ENCODE measurements at places on chromosomes 11 and 22.

GRCh38 chr11:9826390-9826789 lies 162.5 kb downstream of the SWAP70 start:
- DNase-seq = no peak

DNA sequence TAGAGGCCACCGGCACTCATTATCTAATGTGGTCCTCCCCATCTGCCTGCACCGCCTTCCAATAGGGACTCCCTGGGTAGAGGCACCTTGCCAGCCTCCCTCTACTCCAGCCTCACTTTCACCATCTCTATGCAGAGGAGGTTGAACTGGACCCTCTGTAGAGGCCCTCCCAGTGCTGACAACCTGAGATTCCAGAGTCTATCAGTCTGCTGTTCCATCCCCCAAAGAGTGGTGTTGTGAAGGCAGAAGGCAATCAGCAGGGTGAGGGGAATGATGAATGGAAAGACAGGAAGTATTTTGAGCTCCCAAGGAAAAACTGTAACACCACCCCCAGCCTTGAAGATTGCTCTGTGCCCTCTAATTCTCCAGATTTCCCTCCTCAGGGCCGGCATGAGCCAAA lies 77.9 kb downstream of the THAP12 start:
- DNase-seq = no peak

GRCh38 chr11:26842478-26843282 lies 120.8 kb upstream of the SLC5A12 start:
- no peak for DNase-seq

- DNase-seq = no peak
Observed at GRCh38 chr11:92829671-92830070, 139.8 kb upstream of the MTNR1B start.

DNA sequence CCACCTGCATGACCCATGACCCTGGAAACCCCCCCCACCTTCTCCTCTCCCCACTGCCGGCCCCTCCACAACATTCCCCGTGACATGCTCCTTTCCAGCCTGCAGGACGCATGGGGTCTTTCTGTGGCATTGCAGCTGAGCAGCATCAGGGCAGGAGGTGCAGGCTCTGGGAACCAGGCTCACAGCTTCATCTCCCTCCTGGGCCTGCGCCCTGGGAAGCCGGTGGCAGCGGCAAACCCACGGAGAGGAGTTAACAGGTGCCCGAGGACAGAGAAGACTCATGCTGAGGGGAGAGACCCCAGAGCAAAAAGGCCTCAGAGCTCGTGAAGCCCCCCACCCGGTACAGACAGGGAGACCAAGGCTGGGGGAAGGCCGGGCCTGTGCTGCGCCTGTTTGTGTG lies 32.2 kb downstream of the CDKN1C start:
- DNase-seq = no peak

- DNase-seq = no peak
Observed at GRCh38 chr11:123406441-123407129, 23.5 kb upstream of the GRAMD1B start.

- DNase-seq = no peak
Observed at GRCh38 chr22:28025866-28026575, 107.0 kb upstream of the PITPNB start.

DNA sequence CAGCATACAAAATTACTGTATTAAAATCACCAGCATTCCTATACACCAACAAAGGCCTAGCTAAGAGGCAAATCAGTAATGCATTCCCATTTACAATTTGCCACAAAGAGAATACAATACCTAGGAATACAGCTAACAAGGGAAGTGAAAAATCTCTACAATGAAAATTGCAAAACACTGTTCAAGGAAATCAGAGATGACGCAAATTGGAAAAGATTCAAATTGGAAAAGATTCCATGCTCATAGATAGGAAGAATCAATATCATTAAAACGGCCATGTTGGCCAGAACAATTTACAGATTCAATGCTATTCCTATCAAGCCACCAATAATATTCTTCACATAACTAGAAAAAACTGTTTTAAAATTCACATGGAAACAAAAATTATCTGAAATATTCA lies 123.0 kb upstream of the ANO5 start:
- DNase-seq = no peak

- no peak for DNase-seq
Observed at GRCh38 chr22:27580311-27580897, 221.2 kb downstream of the MN1 start.

GRCh38 chr11:130370845-130371590 lies 56.3 kb upstream of the ZBTB44 start:
- DNase-seq = no peak

- DNase-seq = no peak
Observed at GRCh38 chr11:87260811-87261210, 223.1 kb downstream of the TMEM135 start.

GRCh38 chr11:91624021-91624420 lies 600.6 kb upstream of the FAT3 start:
- DNase-seq = no peak

DNA sequence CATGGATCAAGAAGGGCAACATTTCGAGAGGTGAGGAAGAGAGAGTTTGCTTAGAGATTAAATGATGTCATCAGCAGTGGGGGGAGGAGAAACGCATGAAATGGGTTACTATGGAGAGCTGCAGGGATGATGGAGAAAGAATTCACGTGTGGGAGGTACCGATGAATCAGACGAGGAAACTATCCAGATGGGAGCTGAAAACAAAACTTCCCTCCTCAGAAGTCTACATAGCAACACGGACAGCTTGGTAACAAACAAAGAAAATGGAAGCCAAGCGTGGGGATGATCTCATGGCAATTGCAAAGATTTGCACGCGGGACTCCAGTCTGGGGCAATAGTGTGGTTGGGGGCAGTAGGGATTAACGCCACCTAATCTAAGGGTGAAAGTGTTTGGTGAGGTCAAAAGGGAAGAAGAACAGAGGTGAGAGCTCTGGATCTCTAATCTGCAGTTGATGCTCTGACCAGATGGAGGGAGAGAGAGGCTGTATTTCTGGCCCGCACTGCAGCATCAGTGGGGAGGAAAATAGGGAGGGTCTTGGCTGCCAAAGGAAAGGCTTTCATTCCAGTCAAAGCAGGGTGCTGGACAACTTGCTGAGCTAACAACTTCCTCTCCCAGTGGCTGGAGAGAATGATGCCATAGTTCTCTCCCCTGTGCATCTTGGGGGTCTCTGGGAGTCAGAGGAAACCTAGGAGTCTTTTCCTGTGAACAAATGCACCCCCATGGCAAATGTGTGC lies 43.4 kb upstream of the CSNK2A3 start:
- DNase-seq = no peak

- DNase-seq = no peak
Observed at GRCh38 chr22:33922349-33922681, 2.0 kb upstream of the LARGE1 start.

DNA sequence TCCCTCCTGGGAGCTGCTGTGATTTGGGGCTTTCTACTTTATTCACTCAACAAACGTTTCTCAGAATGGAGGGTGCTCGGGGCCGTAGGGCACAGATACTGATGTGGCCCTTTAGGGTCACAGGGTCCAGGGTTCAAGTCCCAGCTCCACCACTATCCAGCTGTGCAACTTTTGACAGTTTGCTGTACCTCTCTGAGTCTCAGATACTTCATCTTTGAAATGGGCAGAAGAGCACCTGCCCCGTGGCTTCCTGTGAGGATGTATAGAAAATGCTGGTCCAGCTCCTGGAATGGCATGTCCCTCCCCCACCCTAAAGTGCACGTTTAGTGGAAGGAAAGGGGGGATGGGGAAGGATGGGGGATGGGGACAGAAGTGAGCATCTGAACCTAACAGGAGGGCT lies 21.9 kb upstream of the PRR5 start:
- DNase-seq = no peak

DNA sequence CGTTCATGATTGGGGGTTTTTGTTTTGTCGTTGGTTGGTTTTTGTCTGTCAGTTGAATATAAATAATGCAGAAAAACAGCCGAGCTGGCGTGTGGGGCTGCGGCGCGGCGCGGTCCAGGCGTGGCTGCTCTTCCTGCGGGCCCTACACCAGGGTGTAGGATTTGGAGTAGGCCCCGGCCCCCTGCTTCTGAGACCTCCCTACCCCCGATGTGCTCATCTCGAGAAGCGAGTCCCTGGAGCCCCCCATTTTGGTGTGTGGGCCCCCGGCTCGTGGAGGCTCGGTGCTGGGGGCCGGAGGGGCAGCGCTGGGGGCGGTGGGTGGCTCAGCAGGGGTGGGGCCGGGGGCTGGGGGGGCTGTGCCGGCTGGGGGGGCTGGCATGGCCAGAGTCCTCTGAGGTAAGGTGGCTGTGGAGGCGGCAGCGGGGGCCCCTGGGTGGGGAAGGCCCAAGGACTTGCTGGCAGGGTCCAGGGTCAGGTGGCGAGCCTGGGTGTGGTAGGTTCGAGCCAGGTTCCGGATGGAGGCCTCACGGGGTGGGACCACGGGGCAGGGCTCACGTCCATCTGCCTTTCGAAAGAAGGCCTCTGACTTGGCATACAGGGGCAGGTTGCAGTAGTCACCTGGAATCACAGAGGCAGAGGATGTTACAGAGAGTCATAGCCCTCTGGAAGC lies 100.7 kb downstream of the CEP164 start:
- no peak for DNase-seq

DNA sequence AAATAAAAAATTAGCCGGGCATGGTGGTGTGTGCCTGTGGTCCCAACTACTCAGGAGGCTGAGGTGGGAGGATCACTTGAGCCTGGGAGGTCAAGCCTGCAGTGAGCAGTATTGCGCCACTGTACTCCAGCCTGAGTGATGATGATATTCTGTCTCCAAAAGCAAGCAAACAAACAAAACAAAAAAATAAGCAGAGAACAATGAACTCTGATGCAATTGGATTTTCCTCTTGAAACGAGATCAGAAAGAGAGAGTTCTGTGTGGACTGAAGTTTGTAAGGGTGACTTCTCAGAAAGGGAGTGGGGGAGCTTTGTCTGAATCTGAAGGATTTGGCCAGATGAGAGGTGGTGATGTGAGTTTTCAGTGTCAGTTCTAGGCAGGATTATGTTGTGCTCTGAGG lies 6.0 kb upstream of the TMEM123 start:
- no peak for DNase-seq

GRCh38 chr22:38435010-38435409 lies 20.0 kb downstream of the KCNJ4 start:
- DNase-seq = no peak

DNA sequence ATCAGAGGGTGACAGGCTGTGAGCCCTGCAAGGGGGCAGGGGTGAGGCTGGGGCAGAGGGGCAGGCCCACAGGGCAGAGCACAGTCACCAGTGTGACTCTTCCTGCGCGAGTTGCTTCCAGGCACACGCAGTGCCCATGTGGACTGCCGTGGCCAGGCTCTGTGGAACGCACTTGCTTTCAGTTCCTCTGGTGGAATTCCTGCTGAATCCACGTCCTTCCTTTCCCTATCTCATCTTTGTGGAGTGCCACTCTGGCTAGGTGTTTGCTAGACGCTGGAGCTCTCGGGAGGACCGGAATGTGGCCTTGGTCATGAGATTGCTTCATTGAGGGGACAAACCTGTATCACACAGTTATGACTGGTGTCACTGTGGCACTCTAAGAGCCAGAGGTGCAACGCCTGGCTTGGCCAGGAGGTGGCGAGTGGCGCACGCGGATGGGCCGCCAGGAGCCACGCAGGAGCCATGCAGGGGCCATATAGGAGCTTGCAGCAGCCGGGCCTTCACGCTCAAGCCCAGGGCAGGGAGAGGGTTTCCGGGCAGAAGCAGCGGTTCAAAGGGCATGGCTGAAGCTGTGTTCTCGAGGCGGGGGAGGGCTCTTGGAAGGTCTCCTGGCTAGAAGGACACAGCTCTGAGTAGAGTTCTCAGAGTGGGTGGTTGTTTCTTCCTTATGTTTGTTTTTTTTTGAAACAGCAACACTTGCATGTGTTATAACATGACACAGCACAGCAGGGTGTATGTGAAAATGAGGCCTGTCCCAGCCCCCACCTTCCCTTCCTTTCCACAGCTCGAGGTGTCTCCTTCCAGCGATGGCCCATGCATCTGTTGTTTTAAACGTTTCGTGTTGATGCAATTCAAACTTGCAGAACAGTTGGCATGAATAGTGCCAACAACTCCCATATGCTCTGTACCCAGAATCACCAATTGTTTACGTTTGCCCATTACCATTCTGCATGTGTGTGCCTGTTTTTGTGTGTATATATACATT lies 36.2 kb downstream of the TBC1D22A start:
- peak; percentile 52 for DNase-seq

GRCh38 chr11:126888115-126888712 lies 112.4 kb downstream of the KIRREL3 start:
- no peak for DNase-seq

DNA sequence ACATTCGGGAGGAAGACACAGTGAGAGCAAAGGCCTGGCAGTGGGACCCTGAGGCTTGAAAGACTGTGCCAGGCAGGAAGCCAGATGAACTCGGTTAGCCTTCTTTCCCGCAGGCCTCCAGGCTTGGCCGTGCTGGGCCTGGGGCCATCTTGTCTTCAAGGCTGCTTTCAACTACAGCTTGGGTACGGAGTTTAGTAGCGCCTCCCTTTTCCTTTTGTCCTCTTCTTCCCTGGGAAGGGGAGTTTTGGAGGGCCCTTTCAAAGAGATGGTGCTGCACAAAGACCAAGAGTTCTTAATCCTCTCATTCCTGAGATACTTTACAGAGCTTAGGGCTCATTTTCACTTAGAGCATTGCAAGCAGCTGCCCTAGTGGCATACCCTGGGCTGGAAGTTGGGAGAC lies 87.5 kb downstream of the TP53I11 start:
- no peak for DNase-seq

DNA sequence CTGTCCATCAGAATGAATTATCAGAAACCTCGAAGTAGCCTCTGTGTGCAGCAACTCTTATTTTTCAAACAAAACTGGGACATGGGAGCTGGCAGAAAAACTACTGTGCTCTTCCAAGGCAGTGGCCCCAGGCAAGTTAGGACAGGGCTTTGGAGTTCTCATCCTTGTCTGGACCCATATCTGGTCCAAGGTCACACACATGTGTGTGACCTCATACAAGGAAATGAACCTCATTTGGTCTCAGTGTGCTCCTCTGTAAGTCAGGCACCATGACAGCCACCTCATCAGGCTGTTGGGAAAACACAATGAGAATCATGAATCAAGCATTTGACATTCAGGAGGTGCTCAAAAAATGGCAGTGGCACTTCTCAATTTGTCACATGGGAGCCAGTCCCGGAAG lies 25.8 kb downstream of the LARGE1 start:
- no peak for DNase-seq

DNA sequence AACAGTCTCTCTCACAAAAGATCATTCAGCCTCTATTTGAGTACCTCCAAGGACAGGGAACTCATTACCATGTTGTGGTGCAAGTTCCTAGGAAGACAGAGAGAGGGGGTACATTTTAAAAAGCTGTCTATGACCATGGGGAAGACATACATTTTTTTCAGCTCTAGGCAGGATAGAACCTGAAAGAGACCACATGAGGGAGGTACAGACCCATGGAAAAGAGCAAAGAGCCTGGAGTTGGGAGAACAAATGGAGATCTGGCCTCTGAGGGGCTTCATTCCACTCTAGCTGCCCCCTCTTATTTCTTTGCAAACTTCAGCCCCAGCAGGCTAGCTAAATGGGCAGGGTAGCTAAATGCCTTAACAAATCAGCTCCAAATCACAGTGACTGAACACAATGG lies 36.3 kb downstream of the KCNC1 start:
- DNase-seq = no peak

GRCh38 chr22:19880786-19881569 lies 26.3 kb upstream of the GNB1L start:
- no peak for DNase-seq

- no peak for DNase-seq
Observed at GRCh38 chr11:35190804-35191348, 51.9 kb downstream of the CD44 start.
